Stimulated activated CD8-positive, alpha-beta memory T cell treated with anti-CD3 and anti-CD28 coated beads, Interleukin-2, amount 100 ng/mL, for 1 hour (primary cell): ENCODE measurements at places on chromosomes 5 and 9.

- no peak for DNase-seq
These were observed 251.7 kb upstream of the TYRP1 start for GRCh38 chr9:12441506-12441905.

DNA sequence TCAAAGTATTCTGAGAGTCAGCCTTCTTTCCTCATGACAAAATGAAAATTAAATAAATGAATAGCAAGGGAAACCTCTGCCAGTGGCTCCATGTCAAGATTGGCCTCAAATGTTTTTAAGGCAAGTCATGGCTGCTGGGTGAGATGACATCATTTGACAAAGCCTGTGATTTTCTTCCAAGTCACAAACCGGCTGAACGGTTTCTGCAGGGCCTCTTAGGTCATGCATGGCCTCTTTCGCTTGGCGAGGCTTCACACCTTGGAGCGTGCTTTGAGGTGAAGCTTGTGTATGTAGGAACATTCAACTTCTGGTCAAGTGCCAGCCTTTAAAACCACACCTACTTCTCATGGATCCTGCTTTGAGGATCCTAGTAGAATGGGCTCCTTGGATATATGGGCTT lies 161.0 kb upstream of the ZNF618 start:
- DNase-seq = no peak

DNA sequence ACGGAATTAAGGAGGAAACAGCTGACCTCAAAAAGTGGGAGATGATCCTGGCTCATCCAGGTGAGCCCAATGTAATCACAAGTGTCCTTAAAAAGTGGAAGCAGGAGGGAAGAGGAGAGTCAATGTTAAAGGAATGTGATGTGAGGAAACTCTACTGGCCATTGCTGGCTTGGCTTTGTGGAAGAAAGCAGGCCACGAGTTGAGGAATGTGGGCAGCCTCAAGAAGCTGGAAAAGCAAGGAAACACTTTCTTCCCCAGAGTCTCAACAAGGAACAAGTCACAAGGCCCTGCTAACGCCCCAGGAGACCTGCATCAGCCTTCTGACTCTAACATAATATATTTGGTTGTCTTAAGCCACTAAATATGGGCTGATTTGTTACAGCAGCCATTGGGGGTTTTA lies 252.8 kb downstream of the PSAT1 start:
- no peak for DNase-seq

GRCh38 chr9:135305546-135306180 lies 173.9 kb upstream of the PPP1R26 start:
- no peak for DNase-seq

GRCh38 chr5:169626779-169627178 lies 10.3 kb upstream of the DOCK2 start:
- DNase-seq = no peak

DNA sequence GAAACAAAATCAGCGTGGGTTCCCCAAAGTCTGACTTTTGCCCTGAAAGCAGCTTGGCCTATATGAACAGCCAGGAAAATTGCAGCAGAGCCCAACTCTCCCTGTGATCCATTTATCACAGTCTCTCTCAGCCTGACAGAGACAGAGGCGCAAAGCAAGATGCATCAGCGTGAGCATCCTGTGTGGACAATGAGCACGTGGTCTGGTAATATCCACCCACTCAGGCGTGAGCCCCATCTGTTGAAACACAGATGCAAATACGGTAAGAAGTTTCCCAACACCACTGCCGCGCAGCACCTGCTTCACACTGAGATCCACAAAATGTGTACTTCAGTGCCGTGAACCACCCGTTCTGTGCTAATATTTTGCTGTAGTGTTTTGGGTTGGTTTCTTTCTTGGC lies 114.6 kb downstream of the MRPL36 start:
- DNase-seq = no peak

- no peak for DNase-seq
These were observed 287.9 kb downstream of the SEC61B start for GRCh38 chr9:99509900-99510535.

GRCh38 chr9:121285835-121286687 lies 18.1 kb downstream of the GSN start:
- DNase-seq = no peak

DNA sequence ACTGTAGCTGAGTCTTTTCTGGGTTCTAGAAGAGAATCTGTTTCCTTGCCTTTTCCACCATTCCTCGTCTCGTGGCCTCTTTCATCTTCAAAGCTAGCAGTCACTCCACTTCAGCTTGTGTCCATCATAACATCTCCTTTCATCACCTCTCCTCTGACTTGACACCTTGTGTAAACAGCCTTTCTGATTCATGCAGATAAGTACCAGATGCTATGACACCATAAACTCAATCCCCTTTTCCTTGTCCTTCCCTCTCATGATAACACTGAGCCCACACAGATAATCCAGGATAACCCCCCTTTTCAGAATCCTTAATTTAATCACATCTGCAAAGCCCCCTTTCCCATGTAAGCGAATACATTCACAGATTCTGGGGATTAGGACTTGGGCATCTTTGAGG lies 95.5 kb downstream of the SNX24 start:
- no peak for DNase-seq

GRCh38 chr5:72485430-72485974 lies 21.7 kb downstream of the ZNF366 start:
- DNase-seq = no peak

- no peak for DNase-seq
These were observed 61.1 kb downstream of the EGFLAM start for GRCh38 chr5:38319491-38319890.

DNA sequence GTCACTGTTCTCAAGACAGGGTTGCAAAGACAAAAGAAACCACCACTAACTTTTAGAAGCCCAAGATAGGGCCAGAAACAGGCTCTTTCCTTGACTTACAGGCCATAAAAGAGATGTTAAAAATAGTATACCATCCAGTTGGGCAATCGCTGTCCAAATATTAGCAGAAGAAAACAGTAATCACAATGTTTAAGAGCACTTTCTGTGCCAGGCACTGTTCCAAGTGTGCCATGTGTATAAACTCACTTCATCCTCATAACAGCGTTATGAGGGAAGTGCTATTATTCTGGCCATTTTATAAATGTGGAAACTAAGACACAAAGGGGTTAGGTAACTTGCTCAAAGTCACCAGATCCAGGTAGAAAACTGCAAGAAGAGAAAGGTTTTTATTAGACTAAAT lies 111.7 kb downstream of the KCNN2 start:
- no peak for DNase-seq

DNA sequence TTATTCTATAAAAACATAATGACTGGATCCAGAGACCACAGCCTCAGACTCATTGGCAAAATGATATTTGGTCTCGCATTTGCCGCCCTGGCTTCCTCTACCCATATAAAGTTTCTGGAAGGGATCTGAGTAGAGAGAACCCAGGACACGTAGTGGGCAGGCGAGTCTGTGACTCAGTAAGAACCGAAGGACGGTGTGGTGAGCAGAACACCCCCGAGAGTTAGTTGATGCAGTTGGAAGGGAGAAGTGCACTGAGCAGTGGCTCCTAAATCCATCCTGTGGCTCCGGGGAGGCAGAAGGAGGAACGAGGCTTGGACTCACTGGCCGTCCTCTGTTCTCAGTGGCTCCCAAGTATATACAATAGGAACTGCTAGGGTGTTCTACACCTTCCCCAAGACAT lies 11.5 kb downstream of the SPRY4 start:
- DNase-seq = no peak
